Cardiac fibroblast (primary cell): ENCODE measurements at places on chromosomes 11 and 22.

GRCh38 chr22:22164541-22165272, 79.9 kb upstream of the VPREB1 start:
- DNase-seq: no peak

- DNase-seq: no peak
Measured at GRCh38 chr11:134838708-134839107, 426.7 kb upstream of the B3GAT1 start.

GRCh38 chr11:47078751-47079521, 97.7 kb downstream of the ARFGAP2 start:
- peak; percentile 10 for DNase-seq

- DNase-seq: no peak
Measured at GRCh38 chr22:18029686-18030267, 5.4 kb upstream of the MICAL3 start.

- DNase-seq: no peak
Measured at GRCh38 chr11:68741463-68741862, 9.9 kb downstream of the TESMIN start.

DNA sequence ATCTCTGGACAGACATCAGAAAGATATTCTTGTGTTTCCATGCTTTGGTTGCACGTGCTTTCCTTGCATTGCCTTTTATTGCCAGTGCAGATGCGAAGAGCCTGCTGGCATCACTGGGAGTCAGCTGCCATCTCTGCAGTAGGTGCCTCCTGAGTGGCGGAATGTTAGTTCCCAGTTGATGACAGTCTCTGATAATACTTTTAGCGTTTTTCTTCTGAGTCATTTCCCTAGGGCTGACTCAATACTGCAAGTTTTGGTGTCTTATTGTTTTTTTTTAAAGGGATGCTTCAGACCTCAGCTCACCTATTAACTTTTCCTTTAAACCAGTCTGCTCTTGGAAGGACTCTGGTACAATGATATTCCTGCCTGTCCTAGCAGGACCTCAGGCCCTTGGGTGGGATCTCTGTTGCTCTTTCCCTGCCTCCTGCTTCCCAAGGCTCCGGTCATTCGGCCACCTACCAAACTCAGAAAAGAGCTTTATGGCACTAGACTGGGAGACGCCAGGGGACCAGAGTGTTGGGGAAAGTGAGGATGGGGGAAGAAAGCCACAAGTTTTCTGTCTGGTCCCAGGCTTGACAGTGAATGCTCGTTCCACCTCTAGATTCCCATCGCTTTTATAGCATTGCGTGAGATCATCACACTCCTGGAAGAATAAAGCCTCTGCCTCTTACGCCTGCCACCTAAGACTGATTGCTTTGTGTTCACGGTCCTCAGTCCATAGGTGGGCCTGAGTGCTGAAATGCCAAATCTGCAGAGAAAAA, 308.7 kb downstream of the DDX10 start:
- DNase-seq: peak; percentile 85

- DNase-seq: no peak
Measured at GRCh38 chr11:92964471-92964870, 5.0 kb upstream of the MTNR1B start.

- no peak for DNase-seq
Measured at GRCh38 chr11:120256178-120256577, 16.2 kb downstream of the POU2F3 start.

DNA sequence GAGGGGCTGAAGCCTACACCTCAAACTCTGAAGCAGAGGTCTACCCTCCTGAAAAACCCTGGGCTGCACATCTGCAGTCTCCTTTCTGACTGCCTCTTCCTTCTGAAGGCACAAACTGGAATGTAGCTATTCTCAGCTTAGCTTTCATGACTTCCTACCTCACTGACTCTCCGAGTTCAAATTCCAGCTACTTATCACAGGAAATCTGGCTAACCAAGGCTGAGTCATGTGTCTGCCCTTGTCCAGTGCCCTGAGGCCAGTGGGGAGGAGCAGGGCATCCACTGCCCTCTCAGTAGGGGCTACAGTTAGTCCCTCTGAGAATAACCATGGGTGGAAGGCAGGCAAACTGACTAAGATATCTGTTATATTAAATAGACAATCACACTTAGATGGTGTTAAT, 29.2 kb downstream of the PDGFD start:
- DNase-seq: peak; percentile 26

DNA sequence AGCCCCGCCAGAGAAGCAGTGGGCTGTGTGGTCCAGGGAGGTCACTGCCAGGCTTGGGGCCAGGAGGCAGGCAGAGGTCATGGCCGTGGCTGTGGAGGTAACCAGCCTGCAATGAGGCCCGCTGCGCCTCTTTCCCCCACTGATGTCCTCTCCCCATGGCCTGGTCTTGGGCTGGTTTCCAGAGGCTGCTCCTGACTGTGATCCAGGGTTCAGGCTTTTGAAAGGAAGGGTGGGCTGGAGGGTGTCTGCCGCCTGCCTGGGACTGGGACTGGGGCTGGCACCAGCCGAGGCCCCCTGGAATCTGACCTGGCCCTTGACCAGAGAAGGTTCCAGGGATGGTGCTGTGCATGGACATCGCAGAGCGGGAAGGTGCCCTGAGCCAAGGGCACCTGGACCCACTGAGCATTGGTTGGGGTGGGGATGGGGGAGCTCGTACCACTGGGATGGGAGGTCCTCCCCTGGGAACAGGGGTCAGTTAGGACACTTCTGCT, 59.6 kb upstream of the THY1 start:
- no peak for DNase-seq

- DNase-seq: peak; percentile 66
Measured at GRCh38 chr11:73321604-73322381, 13.7 kb downstream of the ARHGEF17 start.

DNA sequence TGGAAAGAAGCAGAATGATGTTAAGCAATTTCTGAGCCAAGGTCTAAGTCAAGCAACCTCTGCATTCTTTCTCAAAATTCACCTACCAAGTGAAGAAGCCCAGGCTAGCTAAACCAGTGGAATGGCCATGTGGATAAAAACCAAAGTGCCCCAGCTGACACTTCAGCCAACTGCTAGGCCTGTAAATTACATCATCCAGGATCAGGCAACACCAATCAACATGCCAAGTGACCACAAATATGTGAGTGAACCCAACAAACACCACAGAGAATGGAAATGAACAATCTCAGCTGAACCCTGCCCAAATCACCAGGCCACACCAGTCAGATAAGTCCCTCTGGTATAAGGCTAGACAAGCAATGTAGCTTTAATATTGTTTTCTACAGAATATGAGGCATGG, 25.1 kb upstream of the FJX1 start:
- peak; percentile 92 for DNase-seq

DNA sequence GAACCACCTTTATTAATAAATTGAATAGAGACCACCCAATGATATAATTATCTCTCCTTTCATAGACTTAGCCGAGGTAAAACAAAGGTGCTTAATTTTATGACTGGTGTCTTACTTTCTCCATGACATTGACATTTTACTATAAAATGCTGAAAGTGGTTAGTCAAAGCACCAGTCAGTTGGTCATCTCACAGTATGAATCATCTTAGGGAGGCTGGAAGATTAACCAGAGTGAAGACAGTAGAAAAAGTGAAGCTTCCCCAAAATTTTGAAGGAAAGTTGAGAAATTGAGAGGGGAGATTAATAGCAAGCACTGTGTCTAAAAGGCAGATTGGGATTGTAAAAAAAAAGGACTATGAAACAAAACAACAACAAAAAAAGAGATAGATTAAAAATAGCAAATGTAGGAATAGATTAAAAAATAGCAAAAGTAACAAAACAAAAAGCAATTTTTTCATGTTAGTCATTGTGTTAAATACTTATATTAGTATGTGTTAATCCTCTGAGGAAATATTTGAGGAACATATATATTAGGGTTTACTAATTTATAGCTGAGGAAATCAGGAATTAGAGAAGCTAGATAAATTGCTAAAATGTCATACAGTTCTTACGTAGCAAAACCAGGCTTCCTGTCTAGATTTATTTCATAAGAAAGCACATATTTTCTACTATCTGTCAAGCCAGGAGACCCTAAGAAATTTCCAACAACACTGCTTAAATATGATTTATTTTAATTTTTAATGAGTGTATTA, 557.3 kb upstream of the ANO5 start:
- no peak for DNase-seq

DNA sequence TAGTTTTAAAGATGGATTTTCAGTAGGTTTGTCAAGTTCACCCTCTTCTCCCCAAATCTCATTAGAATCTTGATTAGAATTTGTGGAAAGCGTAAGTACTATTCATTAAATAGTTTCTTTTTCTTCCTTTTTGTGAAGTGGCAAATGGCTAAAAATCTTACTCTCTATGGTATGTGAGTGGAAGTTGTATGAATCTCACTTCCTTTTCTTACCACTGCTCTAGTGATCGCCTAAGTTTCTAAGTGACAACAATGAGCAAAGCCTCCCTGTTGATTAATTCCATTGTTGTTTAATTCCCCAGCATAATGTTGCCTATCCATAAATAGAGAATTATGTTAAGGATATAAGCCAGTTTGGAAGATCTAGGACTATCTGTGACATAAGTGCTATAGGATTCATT, 82.7 kb downstream of the PGR start:
- no peak for DNase-seq

GRCh38 chr11:121996574-121996973, 119.4 kb downstream of the BLID start:
- no peak for DNase-seq

DNA sequence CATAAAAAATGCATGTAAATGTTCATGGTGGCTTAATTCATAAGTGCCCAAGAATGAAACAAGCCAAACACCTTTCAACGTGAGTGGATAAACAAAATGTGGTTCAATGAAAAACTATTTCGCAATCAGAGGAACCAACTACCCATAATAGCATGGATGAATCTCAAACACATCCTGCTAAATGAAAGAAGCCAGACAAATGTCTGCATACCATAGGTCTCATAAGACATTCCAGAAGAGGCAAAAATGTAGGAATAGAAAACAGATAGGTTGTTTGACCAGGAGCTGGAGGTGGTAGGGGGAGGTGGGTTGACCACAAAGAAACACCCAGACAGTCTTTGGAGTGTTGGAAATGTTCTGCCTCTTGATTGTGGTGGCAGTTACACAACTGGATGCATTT, 13.2 kb upstream of the OSBPL5 start:
- peak; percentile 29 for DNase-seq

GRCh38 chr11:1073261-1073724, 1.4 kb upstream of the MUC2 start:
- peak; percentile 76 for DNase-seq

DNA sequence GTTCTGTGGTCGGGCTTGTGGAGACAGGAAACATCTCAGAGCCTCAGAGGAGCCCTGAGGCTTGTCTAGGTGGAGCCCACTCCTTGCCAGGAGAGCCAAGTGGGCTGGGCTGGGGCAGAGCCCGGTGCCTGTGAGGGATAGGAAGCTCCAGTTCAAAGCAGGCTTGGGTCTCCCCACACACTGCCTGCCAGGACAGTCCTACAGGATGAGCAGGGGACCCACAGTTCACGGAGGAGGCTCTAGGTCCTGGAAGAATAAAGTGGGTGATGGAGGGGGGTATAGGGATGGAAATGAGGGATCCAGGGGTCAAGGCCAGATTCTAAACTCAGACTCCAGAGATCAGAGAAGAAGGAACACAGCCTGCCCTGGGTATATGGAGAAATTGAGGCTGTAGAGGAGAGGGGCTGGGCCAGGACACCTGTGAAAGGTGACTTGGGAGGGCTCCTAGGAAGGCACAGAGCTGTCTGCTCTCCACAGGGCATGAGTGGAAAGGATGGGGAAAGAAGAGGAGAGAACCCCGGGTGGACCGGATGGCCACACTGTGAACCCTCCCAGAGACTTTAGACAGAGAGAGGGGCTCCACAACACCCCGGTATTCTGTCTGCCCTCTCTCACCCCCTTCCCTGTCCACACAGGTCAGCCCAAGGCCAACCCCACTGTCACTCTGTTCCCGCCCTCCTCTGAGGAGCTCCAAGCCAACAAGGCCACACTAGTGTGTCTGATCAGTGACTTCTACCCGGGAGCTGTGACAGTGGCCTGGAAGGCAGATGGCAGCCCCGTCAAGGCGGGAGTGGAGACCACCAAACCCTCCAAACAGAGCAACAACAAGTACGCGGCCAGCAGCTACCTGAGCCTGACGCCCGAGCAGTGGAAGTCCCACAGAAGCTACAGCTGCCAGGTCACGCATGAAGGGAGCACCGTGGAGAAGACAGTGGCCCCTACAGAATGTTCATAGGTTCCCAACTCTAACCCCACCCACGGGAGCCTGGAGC, 7.4 kb downstream of the IGLL5 start:
- no peak for DNase-seq

- DNase-seq: no peak
Measured at GRCh38 chr22:47814474-47814873, 1052.0 kb downstream of the TBC1D22A start.

DNA sequence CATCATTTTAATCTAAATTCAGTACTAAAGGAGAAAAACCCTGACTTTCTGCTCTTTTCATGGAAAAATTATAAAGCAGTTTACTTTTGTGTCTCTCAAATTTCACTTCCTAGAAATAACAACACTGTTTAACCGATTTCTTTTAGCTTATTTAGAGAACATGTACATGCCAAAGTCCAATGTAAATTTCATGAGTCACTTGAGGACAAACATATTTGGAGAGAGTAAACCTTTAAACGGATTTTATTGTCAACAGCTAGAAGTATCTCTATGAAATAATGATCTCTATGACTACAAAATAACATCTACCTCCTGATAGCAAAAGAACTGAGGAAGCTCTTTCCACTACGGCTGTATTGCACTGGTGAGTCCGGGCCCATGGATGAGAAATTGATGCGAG, 46.3 kb upstream of the SLC22A25 start:
- DNase-seq: no peak

DNA sequence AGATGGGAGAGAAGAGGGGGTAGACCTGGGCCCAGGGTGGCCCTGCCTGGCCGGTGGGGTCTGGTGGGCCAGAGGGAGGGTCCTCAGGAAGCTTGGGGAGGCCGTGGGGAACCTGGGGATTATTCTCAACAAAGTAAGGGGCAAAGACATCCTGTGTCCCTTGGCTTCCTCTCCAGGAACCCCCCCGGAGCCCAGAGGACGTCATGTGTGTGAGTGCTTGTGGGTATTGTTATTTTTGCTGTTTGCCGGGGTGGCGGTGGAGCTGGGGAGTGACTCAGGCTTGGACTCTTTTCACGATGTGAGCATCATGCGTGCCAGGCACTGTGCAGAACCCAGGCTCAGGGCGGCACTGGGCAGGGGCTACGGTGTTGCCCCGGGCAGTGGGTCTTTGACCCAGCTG, 982 bp upstream of the SHANK3 start:
- peak; percentile 54 for DNase-seq

DNA sequence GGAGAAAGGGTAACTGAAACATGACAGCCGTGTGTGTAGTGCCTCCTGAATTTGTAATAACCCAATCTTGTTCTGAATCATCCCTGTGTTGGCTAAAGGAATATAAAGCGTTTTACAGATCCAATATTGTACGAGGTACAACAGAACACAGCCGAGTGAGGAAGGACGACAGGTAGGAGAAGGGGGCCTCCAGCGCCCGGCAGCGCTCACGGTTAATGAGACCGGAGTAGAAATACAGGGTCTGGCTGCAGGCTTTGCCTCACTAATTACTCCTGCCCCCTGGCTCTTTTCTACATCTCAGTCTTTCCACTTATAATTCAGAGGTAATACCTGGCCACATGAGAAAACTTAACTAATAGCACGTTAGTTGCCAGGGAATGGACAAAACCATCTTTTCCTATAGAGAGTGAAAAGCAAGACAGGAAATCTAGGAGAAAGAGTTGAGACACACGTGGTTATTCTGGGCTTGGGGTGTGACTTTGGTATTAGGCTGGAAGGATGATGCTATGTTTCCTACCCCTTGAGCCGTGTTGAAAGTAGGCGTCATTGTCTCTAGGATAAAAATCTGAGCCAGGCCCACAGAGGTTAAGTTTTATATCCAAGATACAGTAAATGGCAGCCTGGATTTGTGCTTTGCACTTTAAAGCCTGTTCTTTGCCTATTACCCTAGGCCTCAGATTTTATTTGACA, 54.1 kb downstream of the GRIK4 start:
- DNase-seq: no peak
